ENCODE measurements at places on chromosomes 1 and 21.

DNA sequence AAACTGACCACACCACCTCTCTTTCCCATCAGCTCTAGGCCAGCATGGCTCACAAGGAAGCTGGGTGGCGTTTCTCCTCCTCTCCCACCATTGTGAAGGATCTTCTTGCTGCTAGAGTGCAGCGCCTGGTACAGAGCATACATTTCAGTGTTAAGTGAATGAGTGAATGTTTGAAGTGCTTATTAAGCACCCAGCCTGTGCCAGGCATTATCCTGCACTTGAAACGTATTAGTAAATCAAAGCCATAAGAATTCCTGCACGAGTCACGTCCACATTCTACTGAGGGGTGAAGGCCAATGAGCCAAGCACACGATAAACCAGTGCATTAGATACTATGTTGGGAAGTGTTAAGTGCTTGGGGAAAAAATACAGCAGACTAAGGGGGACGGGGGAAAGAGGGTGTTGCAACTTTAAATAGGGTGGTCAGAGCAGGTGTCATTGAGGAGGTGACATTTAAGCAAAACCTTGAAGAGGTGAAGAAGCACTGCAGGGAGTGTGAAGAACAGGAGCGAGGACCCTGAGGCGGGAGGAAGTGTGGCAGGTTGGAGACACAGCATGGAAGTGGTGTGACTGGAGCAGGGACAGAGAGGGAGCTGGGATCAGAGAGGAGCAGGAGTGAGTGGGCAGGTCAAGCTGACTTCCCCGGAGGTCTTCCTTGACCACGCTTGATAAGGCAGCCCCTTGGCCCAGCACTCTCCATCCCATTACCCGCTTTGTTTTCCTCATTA is 48.5 kb upstream of the LRRN2 start:
- DNase-seq, result no peak

DNA sequence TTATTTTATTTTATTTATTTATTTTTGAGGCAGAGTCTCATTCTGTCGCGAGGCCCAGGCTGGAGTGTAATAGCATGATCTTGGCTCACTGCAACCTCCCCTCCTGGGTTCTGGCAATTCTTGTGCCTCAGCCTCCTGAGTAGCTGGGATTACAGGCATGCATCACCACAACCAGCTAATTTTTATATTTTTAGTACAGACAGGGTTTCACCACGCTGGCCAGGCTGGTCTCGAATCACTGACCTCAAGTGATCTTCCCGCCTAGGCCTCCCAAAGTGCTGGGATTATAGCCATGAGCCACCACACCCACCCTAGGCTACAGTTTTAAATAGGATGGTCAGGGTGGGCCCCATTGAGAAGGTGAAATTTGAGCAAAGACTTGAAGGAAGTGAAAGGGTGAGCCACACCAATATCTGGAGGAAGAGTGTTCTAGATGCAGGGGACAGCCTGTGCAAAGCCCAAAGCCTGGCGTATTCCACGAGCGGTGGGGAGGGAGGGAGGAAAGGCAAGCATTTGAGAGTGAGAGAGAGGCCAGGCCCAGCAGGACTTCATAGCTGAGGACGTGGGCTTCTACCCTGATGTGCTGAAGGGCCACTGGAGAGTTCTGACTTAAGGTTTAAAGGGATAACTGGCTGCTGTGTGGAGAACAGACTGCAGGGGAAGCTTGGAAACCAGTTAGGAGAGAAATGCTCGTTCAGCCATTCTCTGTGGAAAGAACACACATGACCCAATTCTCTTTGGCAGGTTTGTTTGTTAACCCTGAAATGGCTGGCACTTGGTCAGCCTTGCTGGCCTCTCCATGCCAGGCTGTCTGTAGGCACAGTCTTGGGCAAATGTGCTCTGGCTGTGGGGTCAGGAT is 62.6 kb upstream of the FAM20B start:
- DNase-seq, result no peak

- DNase-seq, result no peak
Observed at GRCh38 chr1:224106568-224107281, 7.2 kb upstream of the FBXO28 start.

DNA sequence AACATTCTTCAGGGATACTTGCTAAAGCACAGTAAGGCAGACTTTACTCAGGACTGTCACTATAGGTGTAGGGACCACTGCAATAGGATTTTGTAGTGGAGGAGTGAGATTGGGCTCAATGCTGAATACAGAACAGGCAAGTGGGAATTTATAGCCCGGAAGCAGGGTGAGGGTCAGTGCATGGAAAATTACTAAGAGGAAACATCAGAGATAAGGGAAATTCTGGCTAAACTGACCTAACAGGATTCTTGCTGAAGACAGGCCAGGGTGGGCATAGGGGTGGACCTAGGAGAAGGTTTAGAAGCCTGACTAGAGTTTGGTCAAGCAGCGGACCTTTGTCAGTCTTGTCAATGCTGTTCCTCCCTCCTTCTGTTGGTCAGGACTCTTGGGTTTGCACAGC is 20.8 kb upstream of the ZNF362 start:
- DNase-seq, result no peak

GRCh38 chr1:1171546-1172340 is 1.9 kb upstream of the TTLL10 start:
- no peak for DNase-seq

GRCh38 chr1:240435996-240436566 is 175.9 kb downstream of the GREM2 start:
- DNase-seq, result no peak

- no peak for DNase-seq
Observed at GRCh38 chr1:24400065-24400464, 13.5 kb downstream of the STPG1 start.

GRCh38 chr1:184068354-184068753 is 16.8 kb downstream of the TSEN15 start:
- no peak for DNase-seq

- DNase-seq, result no peak
Observed at GRCh38 chr21:26147535-26147934, 23.0 kb downstream of the APP start.
